Naive thymus-derived CD8-positive, alpha-beta T cell (primary cell): ENCODE measurements at places on chromosomes 2 and 18. TPM values are rescaled to one million over a fixed set of nuclear protein-coding genes. Genes with fewer than 3 reads are reported as not detected.

DNA sequence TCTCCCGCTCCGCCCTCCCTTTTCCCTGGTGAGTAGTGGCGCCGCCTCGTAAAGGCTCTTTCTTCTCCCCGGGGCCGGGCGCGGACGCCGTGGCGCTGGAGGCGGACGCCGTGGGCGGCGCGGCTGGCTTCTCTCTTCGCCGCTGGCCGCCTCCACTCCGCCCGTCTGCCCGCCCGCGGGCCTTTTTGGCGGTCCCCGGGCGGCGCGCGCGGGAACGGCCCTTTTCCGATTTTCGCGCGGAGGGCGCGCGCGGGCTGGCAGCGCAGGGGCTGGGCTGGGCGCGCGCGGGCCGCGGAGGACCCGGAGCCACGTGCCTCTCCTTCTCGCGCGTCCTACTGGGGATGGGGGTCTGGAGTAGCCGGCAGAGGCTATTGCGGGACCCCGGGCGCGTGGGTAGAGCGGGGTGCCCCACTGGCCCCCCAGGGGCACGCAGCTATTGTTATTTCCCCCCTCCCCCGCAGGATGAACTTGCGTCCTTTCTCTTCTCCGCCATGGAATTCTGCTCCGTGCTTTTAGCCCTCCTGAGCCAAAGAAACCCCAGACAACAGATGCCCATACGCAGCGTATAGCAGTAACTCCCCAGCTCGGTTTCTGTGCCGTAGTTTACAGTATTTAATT lies 472 bp downstream of the SLC20A1 start:
- no peak for DNase-seq

GRCh38 chr2:73020657-73021370 lies 50.7 kb downstream of the SFXN5 start:
- DNase-seq, result no peak

GRCh38 chr2:200223205-200223784 lies 83.2 kb upstream of the SPATS2L start:
- no peak for DNase-seq

GRCh38 chr2:152307863-152308262 lies 27.1 kb upstream of the FMNL2 start:
- DNase-seq, result no peak

- DNase-seq, result no peak
Observed at GRCh38 chr2:30777661-30778505, 29.4 kb downstream of the CAPN13 start.

GRCh38 chr2:152132306-152132705 lies 33.5 kb upstream of the CACNB4 start:
- no peak for DNase-seq

Gene NBAS
- total RNA-seq, result 35.0 TPM

DNA sequence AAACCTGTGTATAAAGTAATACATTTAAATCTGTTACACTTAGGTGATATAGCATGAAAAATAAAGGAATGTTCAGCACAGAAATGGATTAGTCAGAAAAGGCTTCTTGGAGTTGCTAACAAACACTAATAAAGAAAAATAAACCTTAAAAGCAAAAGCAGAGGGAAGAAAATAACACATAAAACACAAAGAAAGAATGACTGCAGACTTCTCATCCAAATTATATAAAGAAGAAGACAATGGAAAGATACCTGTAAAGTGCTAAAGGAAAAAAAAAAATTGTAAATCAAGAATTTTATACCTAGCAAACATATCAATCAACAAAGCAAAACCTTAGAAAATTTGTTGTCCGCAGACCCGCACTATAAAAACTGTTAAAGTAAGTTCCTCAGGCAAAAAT lies 63.6 kb downstream of the EXOC6B start:
- DNase-seq, result no peak

- no peak for DNase-seq
Observed at GRCh38 chr18:59272221-59272888, 899 bp downstream of the RAX start.

GRCh38 chr18:35071819-35072247 lies 30.6 kb downstream of the MAPRE2 start:
- no peak for DNase-seq

GRCh38 chr2:43469094-43469493 lies 126.7 kb downstream of the THADA start:
- no peak for DNase-seq

- DNase-seq, result no peak
Observed at GRCh38 chr2:12686708-12687283, 29.9 kb upstream of the TRIB2 start.

Gene RAD51AP2
- total RNA-seq, result not detected

GRCh38 chr2:230419181-230419580 lies 3.2 kb downstream of the SP100 start:
- DNase-seq, result no peak

DNA sequence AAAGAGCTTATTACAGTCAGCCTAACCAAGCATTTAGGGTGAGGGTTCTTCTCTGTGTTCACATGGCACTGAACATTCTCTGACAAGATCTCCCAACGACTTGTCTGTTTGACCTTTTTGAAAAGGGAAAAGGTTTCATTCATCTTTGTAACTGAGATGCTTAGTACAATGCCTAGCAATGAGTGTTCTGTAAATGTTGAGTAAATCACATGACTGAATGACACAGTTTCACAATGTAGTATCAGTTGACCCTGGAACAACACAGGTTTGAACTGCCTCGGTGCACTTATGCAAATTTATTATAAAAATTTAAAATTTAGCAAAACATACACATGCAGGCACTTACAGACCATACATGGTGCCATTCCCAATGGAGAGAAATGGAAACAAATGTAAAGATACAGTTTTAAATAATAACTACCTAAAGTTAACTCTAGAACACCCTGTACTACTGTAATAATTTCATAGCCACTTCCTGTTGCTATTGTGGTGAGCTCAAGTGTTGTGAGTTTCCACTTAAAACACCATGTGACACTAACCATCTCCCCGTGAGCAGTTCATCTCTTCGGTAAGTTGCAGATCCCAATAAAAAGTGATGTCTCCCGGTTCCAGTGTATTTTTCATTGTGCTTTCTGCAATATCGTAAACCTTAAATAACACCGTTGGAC lies 34.1 kb upstream of the VWC2L start:
- no peak for DNase-seq

- no peak for DNase-seq
Observed at GRCh38 chr2:105924271-105924670, 179.6 kb downstream of the NCK2 start.

DNA sequence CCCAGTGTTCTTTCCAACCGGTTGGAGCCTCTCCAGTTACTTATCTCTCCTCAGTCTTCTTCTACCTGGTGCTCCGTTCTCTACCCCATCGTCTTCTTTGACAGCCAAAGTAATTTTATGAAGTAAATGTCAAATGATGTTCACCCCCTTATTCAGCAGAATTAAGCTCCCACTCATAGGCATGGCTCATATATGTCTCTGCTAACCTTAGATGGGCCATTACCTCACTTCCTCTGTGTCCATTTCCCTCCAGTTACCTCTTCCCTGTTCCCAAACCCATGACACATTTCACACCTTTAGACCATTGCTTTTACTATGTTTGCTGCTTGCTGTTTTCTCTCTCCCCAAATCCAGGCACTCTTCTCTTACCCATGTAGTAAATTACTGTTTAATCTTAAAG lies 607.0 kb downstream of the RNF144A start:
- no peak for DNase-seq

Gene IL1F10
- not detected for total RNA-seq

Gene PAIP2B
- total RNA-seq, result 12.1 TPM

DNA sequence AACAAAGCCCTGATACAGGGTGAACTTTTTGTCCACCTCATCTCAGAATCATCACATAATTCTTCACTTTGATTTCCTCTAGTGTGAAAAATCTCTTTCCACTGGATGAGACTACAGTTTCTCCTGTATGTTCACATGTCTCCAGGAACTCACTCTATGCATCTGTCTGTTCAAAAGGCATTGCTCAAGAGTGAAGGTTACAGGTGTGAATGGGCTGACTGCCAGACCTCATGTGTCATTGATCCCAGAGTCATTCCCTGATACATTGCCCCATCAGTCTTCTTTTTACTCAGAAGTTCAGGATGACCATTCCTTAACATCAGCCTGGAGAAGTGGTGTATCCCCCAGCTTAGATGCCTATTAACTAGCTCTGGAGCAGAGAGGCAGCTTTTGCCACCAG lies 4.4 kb upstream of the DSC3 start:
- no peak for DNase-seq

DNA sequence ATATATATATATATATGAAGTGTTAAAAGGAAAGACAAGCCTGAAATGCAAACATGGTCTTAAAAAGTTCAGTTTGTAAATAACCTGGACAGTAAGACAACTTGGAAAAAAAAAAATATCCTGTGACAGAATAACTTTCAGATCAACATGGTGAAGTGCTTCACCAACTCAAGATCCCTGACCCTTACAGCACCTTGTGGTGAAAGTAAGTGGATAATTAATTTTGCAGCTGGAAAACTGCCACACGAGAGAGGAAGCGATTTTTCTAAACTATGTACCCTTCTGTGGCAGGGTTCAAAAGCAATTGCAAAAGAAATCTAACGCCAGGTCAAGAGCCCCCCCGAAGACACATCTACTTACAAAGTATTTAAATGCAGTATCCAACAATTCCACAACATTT lies 95.8 kb downstream of the PAX3 start:
- DNase-seq, result no peak

Gene MBD1
- total RNA-seq, result 121 TPM

- no peak for DNase-seq
Observed at GRCh38 chr2:29615841-29616240, 305.5 kb downstream of the ALK start.

DNA sequence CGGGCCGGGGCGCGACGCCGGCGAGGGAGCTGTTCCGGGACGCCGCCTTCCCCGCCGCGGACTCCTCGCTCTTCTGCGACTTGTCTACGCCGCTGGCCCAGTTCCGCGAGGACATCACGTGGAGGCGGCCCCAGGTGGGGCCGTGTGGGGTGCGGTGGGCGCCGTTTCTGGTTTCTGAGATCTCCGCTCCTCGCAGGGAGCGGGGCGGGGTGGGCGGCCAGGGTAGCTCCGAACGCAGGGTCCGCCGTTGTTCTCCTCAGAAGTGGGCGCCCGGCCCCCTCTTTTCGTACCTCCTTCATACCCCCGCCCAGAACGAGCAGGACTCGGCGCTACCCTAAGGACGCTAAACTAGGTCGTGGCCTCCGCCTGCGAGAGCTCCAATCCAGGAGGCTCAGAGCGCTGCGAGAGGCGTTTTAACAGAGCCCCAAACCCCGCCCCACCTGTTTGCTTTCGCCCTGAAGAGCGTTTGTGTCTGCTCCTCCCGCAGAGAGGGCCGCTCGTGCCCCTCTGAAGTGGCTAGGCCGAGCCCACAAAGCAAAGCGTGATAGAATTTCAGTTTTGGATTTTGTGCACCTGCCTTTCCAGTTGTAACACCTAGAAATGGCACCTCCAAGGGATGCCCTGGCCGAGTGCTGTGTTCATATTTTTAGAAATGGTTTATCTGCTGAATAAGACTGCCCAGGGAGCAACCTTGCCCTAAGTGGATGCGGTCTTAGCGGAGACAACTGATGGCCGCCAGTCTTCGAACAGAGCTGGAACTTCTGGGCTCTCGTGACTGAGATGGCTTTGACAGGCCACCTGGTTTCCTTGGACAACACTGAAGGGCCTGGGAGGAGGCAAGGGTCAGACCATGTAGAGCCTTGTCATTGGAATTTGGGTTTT lies 626 bp downstream of the CAPN10 start:
- peak; percentile 56 for DNase-seq

DNA sequence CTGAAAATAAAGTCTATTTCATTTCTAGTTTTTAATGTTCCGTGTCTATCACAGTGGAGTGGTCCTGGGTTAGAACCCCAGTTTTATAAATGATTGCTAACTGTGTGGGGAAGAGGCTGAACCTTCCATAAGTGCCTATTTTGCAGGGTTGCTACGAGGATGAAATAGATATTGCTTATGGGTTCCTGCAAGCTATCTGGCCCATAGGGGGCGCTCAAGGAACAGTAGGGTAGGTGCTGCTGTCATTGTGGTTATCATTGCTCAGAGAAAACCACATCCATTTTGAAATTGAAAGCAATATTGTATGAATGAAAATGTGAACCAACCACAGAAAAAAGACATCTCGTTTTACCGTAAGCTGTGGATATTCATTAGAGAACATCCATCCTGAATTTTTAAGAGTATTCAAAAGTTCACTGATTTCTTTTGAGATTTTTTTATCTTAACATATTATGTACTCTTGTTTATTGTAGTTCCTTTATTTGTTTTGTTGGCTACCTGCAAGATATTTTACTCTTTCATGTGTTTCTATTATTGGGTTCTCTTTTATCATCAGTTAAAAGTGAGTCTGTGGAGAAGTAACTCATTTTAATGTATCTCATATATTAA lies 261.6 kb downstream of the NAPG start:
- DNase-seq, result peak; percentile 85

DNA sequence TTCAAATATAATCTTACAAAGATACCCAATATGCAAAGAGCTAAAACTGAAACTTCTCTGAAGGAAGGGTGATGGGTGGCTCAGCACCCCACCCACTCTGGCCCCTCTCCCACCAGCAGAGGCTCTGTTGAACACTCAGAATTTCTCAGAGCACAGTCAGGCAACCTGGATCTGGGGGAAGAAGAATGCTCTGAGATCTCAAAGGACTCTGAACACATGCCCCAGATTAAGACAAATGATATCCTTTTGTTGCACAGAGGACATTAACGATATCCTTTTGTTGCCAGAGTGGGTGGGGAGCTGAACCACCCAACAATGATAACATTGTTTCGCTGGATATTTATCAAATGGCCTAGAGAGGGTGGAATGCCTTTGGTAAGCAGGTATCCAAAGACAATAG lies 104.8 kb downstream of the LBH start:
- DNase-seq, result no peak

DNA sequence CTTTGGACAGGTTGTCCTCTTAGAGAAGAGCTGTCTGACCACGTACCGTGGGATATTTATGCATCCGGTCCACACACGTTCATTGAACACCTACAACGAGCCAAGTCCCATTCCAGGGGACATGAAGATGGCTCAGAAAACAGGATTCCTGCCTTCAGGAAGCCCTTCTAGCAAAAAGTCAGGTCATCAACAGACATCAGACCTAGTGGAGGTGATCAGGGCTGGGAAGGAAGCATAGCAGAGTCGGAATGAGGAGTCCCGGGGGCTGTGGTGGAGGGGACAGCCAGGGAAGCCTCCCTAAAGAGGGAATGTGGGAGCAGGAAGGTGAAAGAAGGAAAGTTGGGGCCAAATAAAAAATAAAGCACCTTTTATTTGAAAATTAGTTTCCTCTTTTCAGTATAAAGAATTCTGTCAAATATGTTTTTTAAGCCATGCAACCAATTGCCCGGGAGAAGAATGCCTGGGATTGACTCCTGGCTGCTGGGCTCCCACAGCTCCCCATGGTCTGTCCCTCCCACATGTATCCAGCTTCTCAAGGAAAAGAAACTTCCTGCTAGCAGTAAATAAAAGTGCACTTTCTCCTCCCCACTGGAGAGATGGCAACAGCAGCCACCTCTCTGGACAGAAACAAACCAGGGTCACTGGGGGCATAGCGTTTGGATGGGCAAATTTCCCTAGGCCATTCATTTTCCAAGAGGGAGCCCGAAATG lies 144.8 kb downstream of the SMAD7 start:
- no peak for DNase-seq

Gene ACYP2
- total RNA-seq, result 14.3 TPM

DNA sequence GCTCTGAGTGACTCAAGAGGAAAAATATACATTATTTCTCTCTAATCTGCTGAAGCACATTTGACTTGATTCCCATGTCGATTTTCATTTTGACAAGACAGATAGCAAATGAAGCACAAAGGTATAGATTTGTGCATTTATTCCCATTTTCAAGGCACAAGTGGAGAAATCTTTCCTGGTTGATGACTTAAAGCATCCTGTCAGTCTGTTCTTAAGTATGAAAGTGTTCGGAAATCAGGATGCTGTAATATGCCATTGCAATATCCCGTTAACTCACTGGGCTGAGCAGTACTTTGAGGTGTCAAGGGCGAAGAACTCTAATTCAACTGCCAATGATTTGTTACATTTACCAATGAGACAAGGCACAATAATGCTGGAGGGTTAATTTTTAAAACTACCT lies 185.2 kb upstream of the LRP1B start:
- no peak for DNase-seq
